Activated naive CD4-positive, alpha-beta T cell (primary cell): ENCODE measurements at places on chromosomes 16 and 17.
A peak's percentile ranks its signal among the peaks of the same experiment; 100 is the strongest.

- no peak for DNase-seq
Measured at GRCh38 chr16:73275448-73275847, 227.5 kb upstream of the ZFHX3 start.

DNA sequence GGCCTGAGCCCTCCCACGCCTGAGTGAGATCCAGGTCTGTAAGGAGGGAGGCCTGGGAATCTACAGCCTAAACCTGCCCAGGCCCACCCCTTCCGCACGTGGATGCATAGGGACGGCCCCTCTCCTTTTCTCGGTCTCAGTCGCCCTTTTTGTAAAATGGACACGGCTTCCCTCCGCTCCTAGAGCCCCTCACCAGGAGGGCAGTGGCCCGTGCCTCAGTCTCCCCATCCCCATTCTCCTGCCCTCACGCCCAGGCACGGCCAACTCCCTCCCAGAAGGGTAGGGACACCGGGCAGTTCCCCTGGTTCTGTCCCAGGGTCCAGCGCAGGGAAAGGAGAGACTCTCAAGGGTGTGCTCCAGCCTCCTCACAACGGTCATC, 48.1 kb downstream of the WNT3 start:
- DNase-seq = no peak

DNA sequence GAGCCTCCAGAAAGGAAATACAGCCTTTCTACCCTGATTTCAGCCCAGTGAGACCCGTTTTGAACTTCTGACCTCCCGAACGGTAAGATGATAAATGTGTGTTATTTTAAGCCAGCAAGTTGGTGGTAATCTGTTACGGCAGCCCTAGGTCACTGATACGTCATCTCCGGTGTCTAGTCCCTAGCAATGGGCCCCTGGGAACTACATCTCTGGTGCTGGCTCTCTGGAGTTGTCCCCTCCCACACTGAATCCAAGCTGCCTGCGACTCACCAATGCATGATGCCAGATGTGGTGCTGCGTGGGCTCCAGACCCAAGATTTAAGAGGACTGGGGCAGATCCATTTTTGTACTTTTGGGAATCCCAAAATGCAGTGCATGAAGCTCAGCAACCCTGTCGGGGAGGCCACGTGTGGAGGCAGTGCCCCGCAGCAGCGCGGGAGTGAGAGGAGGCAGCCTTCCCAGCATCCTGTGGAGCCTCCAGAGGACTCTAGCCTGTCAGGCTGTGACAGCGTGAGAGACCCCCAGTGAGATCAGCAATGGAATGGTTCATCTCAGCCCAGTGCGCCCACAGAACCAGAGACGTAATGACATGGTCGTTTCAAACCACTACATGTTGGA, 43.6 kb upstream of the USP7 start:
- no peak for DNase-seq

GRCh38 chr16:85206472-85207356, 94.4 kb upstream of the CIBAR2 start:
- DNase-seq = no peak

GRCh38 chr16:26281381-26282110, 589.8 kb downstream of the HS3ST4 start:
- no peak for DNase-seq

GRCh38 chr17:36034127-36034526, 16.4 kb upstream of the CCL23 start:
- no peak for DNase-seq

GRCh38 chr17:79923974-79924638, 84.9 kb upstream of the CBX4 start:
- DNase-seq = peak; percentile 8

- no peak for DNase-seq
Measured at GRCh38 chr17:15354256-15354655, 12.9 kb upstream of the TEKT3 start.

- no peak for DNase-seq
Measured at GRCh38 chr17:37478187-37478586, 11.5 kb upstream of the DUSP14 start.

GRCh38 chr16:27978876-27979275, 84.6 kb downstream of the GSG1L start:
- DNase-seq = no peak

DNA sequence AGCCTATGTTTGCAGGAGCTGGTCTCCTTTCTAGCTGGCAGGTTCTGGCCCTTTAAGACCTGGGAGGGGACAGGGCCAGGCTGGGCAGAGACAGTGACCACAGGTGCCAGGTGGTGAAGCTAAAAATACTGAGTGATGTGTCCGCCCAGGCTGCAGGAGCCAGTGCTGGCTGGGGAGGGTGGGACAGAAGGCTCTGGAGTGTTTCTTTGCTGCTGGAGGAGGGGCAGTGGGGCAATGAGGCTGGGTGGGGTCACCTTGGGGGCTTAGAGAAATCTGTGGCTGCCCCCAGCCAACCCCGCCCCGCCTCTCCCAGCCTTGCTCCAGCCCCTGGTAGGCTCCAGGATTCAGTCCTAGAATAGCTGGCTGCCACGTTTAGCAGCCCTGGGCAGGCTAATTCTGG, 30.4 kb upstream of the SBK1 start:
- DNase-seq = no peak

DNA sequence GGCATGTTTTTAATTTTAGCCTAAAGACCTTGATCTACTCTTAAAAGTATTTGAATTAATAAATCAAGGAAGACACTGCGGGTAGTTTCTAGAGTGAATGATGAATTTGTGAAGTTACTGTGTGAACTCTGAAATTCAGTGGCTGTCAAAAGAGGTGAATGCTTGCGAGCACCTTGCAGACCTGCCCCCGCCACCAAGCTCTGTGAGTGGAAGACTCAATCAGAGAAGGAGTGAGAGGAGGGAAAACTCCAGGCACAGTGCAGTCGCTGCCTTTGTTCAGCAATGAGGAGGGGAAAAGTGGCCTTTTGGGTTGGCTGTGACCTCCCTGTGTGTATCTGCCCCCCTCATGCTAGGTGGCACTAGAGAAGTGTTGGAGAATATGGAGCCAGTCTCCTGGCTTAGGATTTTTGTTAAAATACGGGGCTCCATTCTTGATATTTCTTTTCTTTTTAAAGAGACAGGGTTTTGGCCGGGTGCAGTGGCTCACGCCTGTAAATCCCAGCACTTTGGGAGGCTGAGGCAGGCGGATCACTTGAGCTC, 53.0 kb downstream of the LDHD start:
- no peak for DNase-seq

DNA sequence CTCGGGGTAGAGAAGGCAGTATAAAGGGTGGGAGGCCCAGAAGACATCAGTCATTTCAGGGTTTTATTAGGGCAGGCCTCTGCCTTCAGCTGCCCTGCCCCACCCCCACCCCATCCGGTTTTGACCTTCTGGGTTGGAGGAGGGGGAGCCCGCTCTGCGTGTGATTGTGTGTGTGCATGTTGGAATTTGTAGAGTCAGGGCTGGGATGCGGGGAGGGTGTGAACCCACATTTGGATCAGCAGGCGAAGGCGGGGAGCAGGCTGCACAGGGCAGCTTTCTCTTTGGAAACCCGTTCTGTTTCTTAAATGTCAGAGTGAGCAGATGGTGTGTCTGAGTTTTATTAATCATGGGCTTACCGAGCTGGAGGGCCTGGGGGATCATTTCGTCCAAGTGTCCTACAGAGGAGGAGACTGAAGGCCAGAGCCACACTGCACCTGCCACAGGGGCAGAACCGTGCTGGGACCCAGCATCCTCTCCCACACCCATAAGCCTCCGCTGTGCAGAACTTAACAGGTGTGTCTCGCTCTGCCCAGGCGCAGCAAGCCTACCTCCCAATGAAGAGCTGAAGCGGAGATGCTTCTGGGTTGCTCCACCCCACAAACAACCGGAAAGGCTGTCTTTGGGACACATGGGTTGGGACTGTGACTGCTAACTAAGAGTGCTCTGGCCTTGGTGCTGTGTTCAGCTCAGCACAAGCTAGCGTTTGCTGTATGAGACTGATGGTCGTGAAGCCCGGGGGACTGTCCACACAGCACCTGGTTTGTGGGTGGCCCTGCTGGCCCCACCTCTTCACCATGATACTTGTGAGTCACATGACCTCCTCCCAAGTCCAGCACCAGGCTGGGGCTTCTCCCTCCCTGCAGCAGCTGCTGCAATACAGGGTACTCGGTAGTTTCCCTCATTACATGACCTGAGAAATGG, 70.9 kb upstream of the GSE1 start:
- no peak for DNase-seq

DNA sequence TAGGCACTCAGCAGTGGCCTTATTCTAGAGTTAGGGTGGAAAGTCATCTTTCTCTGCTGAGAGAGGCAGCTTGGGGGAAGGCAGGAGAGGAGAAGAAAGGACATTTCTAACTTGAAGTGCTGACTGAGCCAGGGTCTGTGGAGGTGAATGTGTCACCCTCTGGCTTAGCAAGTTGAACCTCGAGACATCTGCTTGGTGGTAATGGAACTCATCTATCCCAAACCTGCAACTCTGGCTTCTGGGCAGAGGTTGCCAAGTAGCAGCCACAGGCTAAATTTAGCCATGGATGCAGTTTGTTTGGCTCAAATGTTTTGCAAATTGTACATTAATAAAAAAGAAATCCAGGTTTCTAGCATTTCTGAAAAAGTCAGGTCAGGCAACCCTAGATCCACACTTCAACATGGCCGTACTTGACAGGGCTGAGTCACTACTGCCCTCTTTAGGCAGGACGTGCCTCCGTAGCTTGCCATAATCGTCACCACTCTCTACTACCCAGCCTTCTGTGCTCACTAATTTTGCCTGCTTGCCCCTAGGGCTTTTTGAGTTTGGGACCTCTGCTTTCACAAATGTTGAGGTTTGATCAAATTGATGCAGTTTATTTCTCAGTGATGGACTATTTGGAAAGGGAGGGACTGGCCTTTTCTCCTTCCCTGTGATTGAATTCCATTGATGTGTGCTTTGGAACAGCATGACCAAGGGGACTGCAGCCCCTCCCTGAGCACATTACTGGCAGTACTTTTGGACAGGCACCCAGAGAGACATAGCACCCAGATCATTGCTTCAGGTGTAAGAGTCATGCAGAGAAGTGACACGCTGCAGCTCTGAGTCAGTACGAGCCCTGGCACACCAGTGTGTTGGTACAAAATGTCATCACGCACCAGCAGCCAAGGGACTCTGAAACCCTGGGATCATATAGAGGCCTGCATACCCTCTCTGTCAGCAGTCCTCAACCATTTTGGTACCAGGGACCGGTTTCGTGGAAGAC, 5.2 kb downstream of the CDH13 start:
- DNase-seq = no peak

GRCh38 chr17:36730857-36731490, 129.6 kb downstream of the MRM1 start:
- no peak for DNase-seq

GRCh38 chr17:48296453-48296852, 133.6 kb downstream of the SKAP1 start:
- no peak for DNase-seq

- DNase-seq = peak; percentile 55
Measured at GRCh38 chr17:77281122-77281903, 140.5 kb downstream of the SEC14L1 start.

DNA sequence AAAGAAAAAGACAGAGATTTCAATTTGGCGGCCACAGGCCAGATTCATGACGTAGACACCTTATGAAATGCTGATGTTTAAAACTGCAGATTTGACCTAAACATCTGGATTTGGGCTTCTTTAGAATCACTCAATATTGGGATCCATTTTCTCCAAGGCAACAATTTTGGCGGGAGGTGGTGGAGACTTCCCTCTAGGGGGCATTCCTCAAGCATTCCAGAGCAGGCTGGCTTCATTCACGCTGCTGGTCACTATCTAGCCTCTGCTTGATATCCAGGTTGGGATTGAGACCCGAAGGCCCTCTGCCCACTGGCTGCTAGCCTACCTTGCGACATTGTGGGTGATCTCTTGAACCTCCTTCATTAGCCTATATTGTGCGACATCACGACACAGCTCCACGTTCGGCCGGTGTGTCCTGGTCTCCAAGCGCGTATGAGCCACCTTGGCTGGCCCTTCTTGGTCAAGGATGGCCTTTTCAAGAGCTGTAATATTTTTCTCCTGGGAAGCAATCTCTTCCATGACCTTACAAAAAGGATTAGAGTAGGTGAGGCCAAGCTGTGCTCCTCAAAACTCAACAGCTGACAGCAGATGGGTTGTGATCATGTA, 24.5 kb downstream of the FBXO39 start:
- DNase-seq = no peak

DNA sequence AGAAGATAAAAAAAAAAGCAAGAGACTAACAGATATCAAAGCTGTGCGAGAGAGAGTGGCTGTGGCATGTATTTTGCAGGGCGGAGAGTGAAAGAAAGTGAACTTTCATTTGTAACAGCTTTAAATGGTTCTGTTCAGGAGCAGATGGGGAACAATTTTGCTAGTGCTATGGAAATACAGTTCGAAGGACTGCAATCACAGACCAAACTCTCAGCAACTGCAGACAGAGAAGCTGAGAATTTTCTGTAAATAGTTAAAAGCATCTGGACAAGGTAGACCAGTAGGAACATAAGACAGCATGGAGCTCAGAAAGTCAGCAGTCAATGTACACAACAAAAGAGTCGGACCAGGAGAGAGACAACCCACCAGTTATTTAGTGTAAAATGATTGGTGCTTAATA, 62.3 kb downstream of the TBX4 start:
- no peak for DNase-seq

GRCh38 chr16:11877374-11877773, 26.0 kb upstream of the RSL1D1 start:
- DNase-seq = no peak

DNA sequence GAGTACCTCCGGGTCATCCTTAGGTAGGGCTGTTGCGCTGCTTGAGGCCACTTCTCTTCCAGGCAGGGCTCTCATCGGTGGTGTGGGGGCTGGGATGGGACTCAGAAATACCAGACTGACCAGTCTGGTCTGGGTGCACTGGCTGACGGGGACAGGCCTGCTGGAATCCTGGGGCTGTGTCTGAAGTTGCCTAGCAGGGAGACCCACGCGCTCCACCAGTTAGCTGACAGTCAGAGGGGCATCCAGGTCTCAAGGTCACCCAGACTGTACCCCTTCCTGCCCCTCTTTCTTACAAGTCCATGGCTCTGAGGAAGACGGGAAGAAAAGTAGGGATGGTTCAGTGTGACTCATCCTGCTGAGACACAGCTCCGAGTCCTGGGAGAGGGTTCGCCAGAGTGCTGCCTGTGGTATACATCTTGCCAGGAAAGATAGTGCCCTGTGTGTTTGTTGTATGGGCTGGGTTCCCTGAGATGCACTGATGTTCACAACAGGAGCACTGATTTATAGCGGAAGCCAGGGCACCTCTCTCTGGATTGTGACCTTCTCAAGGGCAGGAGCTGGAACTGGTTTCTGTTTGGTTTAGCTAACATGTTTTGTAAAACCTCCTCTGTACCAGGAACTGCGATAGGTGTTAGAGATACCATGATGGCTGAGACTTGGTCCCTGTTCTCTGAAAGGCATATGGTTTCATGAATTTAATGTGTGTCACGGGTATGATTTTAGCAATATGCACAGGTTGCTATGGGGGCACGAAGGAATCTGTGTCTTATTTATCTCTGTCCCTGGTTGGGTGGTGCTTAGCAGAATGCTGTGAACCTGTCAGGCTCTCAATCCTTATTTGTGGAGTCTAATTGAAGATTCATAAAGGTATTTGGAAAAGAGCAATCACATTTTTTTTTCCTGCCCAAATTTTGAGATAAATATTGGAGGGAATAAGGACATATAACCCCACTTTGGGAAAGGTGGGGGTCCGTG, 97.5 kb downstream of the OR1D5 start:
- no peak for DNase-seq
